ENCODE measurements at places on chromosomes 3 and 15. TPM values are rescaled to one million over a fixed set of nuclear protein-coding genes. Genes with fewer than 3 reads are reported as not detected.

Gene DNAH12
- total RNA-seq: not detected

Gene PTX3
- 0.18 TPM for total RNA-seq

DNA sequence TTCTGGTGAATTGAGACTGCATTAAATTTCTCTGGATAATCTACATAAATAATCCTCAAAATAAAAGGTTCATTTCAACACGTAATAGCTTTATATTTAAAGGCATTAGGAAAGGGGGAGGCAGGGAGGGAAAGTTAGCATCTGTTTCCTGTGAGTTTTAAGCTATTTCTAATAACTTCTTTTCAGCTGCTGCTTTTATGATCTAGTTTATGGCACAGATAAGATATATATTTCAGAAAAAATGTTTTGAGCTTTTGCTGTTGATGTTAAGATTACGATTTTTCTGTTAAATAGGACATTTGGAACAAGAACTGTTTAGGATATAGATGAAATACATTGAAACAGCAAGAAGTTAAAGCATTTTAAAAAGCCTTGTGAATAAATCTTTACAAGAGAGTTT lies 30.0 kb downstream of the UBE2E1 start:
- no peak for DNase-seq
- H3K36me3 ChIP-seq: no peaks in the 10 kb centered on the region
- H3K27me3 ChIP-seq: no peaks in the 10 kb centered on the region
- H3K4me1 ChIP-seq: peaks cover 46% of the 10 kb centered on the region

DNA sequence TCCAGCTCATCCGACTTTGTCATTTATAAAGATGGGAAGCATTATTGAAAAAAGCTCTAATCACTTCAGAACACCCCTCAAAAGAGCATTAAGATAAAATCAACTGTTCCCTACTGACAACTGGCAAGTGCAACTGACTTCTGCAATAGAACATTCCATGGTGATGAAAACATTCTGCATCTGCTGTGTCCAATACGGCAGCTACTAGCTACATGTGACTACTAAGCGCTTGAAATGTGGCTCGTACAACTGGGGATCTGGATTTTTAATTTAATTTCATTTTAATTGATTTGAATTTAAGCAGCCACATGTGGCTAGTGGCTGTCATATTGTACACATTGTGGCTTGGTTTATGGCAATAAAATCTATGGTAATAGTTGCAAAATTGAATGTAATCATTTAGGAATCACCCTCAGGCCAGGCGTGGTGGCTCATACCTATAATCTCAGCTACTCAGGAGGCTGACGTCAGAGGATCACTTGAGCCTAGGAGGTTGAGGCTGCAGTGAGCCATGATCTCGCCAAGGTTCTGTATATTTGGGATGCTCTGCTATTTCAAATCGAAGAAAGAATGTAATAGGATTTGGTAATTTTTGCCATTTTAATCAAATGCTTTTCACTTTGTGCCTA lies 390.3 kb downstream of the GABRB3 start:
- H3K27me3 ChIP-seq: no peaks in the 10 kb centered on the region
- no peaks in the 10 kb centered on the region for H3K36me3 ChIP-seq
- H3K4me3 ChIP-seq: no peak overlapping the region
- H3K27ac ChIP-seq: no peak overlapping the region
- no peak for DNase-seq
- no peaks in the 10 kb centered on the region for H3K4me1 ChIP-seq

Gene EFCC1
- 0.19 TPM for total RNA-seq

Gene CPLX3
- 0.11 TPM for total RNA-seq

DNA sequence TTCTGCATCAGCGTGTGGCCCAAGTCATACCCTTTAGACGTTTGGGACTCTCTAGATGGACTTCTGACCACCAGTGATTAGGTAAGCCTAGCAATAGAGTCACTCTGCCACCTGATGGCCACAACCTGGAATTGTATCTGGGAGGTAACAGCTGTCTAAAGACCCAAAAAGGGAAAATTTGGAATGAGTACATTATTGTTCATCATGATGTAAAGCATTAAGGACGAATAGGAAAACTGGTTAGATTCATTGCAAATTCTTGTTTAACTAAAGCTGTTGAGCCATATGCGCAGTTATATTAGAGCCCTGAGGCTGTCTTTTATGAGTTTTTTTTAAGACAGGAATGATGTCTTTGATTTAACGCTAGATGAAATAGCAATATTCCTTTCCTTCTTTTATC lies 63.6 kb downstream of the FAM81A start:
- H3K4me3 ChIP-seq: no peak overlapping the region
- peak; percentile 40 for DNase-seq
- no peaks in the 10 kb centered on the region for H3K4me1 ChIP-seq
- H3K27me3 ChIP-seq: peaks cover 4% of the 10 kb centered on the region

- no peaks in the 10 kb centered on the region for H3K36me3 ChIP-seq
- H3K4me1 ChIP-seq: no peaks in the 10 kb centered on the region
- peaks cover 13% of the 10 kb centered on the region for H3K27me3 ChIP-seq
- no peak for DNase-seq
- no peak overlapping the region for H3K4me3 ChIP-seq
Observed at GRCh38 chr3:124700880-124701684, 29.2 kb upstream of the UMPS start.

DNA sequence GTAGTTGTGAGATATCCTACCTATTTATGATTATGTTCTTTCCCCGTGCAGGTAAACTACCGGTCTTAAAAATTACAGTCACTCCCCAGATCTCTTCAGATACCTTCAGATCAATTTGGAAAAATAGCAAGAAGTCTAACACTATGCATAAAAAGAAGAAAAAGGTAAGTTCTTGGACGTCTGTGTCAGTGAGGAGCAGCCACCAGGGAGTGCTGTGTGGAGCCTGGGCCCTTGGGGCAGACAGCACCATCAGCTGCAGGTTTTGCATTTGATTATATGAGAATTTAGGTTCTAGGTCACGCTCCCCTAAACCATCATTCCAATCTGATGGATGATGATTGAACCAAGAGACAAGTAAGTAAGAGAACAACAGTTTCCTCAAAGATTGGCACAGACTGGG lies 8.9 kb upstream of the RNF7 start:
- DNase-seq: no peak
- H3K27me3 ChIP-seq: no peaks in the 10 kb centered on the region
- H3K27ac ChIP-seq: no peak overlapping the region
- no peaks in the 10 kb centered on the region for H3K36me3 ChIP-seq
- no peak overlapping the region for H3K4me3 ChIP-seq

Gene STT3B
- 148 TPM for total RNA-seq

GRCh38 chr15:45331972-45332371 lies 46.4 kb downstream of the GATM start:
- no peak overlapping the region for H3K27ac ChIP-seq
- no peak for DNase-seq
- no peaks in the 10 kb centered on the region for H3K36me3 ChIP-seq
- peaks cover 3% of the 10 kb centered on the region for H3K27me3 ChIP-seq

GRCh38 chr15:26259581-26259980 lies 396.5 kb upstream of the ATP10A start:
- peaks cover 2% of the 10 kb centered on the region for H3K27me3 ChIP-seq
- no peak overlapping the region for H3K4me3 ChIP-seq
- no peaks in the 10 kb centered on the region for H3K4me1 ChIP-seq
- DNase-seq: no peak

Gene PCBP4
- total RNA-seq: 12.5 TPM

DNA sequence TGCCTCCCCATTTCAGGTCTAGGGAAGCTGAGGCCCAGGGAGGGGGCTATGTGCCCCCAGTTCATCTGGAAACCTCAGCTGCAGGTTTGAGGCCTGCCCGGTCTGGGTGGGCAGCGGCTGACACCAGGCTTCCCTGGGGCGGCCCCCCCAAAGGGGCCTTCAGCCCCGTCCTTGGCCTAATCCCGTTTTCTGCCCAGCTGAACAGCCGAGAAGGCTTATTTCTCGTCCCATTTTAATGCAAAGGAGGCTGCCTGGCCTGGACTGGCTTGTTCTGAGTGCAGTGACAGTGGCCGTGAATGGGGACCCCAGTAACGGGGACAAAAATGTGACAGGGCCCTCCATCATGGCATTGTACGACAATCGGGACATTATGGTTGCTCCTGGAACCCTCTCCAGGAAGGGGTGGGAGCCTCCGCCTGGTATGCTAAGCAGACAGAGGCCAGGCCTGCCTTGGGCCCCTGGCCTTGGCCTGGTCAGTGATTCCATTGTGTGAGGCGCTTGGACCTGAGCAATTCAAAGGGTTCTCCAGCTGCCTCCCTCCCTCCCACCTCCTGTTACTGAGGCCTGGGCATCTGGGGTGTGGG lies 93.9 kb downstream of the WNT7A start:
- no peak overlapping the region for H3K4me3 ChIP-seq
- no peaks in the 10 kb centered on the region for H3K36me3 ChIP-seq

- no peaks in the 10 kb centered on the region for H3K4me1 ChIP-seq
- H3K4me3 ChIP-seq: no peak overlapping the region
- H3K27ac ChIP-seq: no peak overlapping the region
- H3K36me3 ChIP-seq: no peaks in the 10 kb centered on the region
- H3K27me3 ChIP-seq: peaks cover 3% of the 10 kb centered on the region
Observed at GRCh38 chr3:98705694-98706093, 57.4 kb upstream of the ST3GAL6 start.

Gene ABTB1
- total RNA-seq: 9.6 TPM

GRCh38 chr3:68997887-68998286 lies 15.6 kb downstream of the EOGT start:
- H3K27me3 ChIP-seq: no peaks in the 10 kb centered on the region
- H3K4me3 ChIP-seq: no peak overlapping the region
- DNase-seq: no peak
- H3K36me3 ChIP-seq: peaks cover 41% of the 10 kb centered on the region

- no peak overlapping the region for H3K27ac ChIP-seq
- DNase-seq: no peak
- H3K4me3 ChIP-seq: no peak overlapping the region
- no peaks in the 10 kb centered on the region for H3K36me3 ChIP-seq
- H3K27me3 ChIP-seq: peaks cover 5% of the 10 kb centered on the region
Observed at GRCh38 chr3:119087799-119088198, 53.2 kb upstream of the IGSF11 start.

DNA sequence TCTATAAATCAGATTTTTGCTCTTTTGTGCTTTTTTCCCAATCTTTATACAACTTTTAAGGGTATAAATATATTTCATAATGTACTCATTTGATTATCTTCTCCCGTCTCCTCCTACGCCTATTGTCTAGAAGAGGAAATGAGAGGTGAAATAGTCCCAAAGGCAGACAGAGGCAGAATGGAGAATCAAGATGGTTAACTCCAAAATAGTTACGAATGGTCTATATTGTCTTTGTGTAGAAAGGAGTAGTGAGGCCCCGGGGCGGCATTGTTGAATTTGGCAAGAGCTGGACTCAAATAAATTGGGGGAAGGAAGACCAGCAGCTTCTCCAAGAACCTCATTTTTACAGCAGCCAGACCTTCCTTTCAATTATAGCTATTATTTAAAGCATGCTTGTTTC lies 23.9 kb downstream of the ITPR1 start:
- H3K27me3 ChIP-seq: no peaks in the 10 kb centered on the region
- no peak overlapping the region for H3K4me3 ChIP-seq
- no peak overlapping the region for H3K27ac ChIP-seq
- peaks cover 35% of the 10 kb centered on the region for H3K4me1 ChIP-seq

Gene GP5
- 0.39 TPM for total RNA-seq

GRCh38 chr15:89368566-89369223 lies 34.1 kb upstream of the POLG start:
- H3K27me3 ChIP-seq: peaks cover 69% of the 10 kb centered on the region
- peaks cover 4% of the 10 kb centered on the region for H3K4me1 ChIP-seq
- no peaks in the 10 kb centered on the region for H3K36me3 ChIP-seq
- no peak overlapping the region for H3K4me3 ChIP-seq
- H3K27ac ChIP-seq: no peak overlapping the region
- no peak for DNase-seq

GRCh38 chr3:46903341-46904302 lies 26.1 kb downstream of the PTH1R start:
- no peaks in the 10 kb centered on the region for H3K36me3 ChIP-seq
- H3K27ac ChIP-seq: no peak overlapping the region
- no peak overlapping the region for H3K4me3 ChIP-seq
- no peak for DNase-seq
- H3K4me1 ChIP-seq: no peaks in the 10 kb centered on the region

Gene OR5K4
- total RNA-seq: not detected

DNA sequence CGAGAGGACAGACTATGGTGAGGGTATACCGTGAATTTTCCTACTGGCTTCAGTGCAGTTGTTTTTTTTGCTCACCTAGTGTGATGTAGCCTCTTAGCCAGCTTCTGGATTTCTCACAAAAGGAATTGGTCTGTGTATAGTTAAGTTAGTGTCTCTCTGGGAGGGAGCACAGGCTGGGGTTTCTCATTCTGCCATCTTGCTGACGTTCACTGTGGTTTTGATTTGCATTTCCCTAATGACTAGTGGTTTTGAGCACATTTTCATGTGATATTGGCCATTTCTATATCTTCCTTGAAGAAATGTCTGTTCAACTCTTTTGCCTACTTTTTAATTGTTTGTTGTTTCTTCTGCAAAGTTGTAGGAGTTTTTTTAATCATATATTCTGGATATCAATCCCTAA lies 2.2 kb upstream of the CD86 start:
- no peak for DNase-seq
- H3K4me1 ChIP-seq: no peaks in the 10 kb centered on the region
- H3K4me3 ChIP-seq: no peak overlapping the region
- no peak overlapping the region for H3K27ac ChIP-seq
- H3K27me3 ChIP-seq: peaks cover 15% of the 10 kb centered on the region

GRCh38 chr15:57785959-57786358 lies 79.4 kb downstream of the POLR2M start:
- H3K27me3 ChIP-seq: peaks cover 9% of the 10 kb centered on the region
- peak; percentile 8 for DNase-seq
- H3K27ac ChIP-seq: no peak overlapping the region
- H3K36me3 ChIP-seq: no peaks in the 10 kb centered on the region
- H3K4me3 ChIP-seq: no peak overlapping the region

DNA sequence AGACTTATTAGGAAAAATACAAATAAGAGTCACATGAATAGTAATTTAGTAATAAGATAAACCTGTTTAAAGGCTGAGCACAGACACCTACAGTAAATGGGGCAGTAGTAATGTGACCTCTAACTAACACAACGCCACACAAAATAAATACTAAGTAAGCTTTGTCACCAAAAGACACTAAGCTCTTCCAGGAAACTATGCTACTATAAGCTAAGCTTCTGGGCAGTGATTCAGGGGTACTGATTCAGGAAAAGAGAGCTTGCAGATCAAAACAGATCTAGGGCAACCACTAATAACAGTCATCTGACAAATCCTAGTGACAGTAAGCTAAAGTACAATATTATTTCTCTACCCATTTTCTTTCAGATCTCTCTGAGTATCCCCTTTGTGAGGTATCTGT lies 68.8 kb downstream of the PLOD2 start:
- H3K27ac ChIP-seq: no peak overlapping the region
- no peaks in the 10 kb centered on the region for H3K36me3 ChIP-seq
- H3K4me1 ChIP-seq: no peaks in the 10 kb centered on the region

GRCh38 chr3:66401675-66402491 lies 98.9 kb downstream of the LRIG1 start:
- no peak overlapping the region for H3K27ac ChIP-seq
- H3K4me1 ChIP-seq: no peaks in the 10 kb centered on the region
- peaks cover 13% of the 10 kb centered on the region for H3K36me3 ChIP-seq
- DNase-seq: no peak
- H3K27me3 ChIP-seq: no peaks in the 10 kb centered on the region
- no peak overlapping the region for H3K4me3 ChIP-seq
